Bone marrow (tissue), 2 donors: ENCODE measurements at places on chromosomes 1 and 21.

GRCh38 chr1:3780901-3781300 lies 8.4 kb downstream of the SMIM1 start:
- DNase-seq = no peak

- DNase-seq = no peak
These were observed 34.8 kb upstream of the CREG1 start for GRCh38 chr1:167588361-167588760.

GRCh38 chr1:44851308-44851707 lies 8.3 kb upstream of the PTCH2 start:
- DNase-seq = no peak

DNA sequence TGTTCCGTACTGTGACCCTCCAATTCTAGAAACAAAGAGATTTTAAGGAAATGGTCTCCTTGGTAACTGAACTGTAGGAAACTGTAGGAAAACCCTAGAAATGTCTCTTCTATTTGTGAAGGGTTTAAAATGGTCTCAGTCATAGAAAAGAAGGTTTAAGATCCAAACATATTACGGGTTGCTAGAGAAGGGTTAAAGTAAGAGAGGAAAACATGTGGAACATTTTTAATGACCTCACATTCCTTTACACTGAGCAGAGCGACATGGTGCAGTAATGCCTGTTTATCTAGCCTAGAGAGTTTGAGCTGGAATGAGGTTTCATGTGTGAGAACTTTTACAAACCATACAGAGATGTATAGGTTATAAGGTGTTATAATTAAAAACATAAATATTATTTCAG lies 36.9 kb upstream of the C1orf105 start:
- no peak for DNase-seq

GRCh38 chr1:38944547-38944946 lies 2.9 kb upstream of the RHBDL2 start:
- DNase-seq = no peak

DNA sequence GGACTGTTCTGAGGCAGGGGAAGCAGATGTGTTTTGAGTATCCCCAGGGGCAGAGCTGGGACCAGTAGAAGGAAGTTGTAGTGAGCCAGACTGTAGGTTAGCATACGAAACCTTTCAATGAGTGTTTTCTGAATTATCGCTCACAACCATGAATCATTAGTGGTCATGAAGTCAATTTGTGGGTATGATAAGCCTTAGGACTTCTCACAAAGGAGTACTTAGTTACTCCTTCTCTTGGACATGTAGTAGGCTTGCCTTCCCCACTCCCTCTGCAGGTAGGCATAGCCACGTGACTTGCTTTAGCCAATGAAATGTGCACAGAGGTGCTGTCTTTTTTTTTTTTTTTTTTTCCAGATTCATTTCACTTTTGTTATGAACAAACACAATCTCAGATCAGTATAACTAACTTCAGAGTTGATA lies 23.9 kb upstream of the FAAH start:
- peak; percentile 4 for DNase-seq

DNA sequence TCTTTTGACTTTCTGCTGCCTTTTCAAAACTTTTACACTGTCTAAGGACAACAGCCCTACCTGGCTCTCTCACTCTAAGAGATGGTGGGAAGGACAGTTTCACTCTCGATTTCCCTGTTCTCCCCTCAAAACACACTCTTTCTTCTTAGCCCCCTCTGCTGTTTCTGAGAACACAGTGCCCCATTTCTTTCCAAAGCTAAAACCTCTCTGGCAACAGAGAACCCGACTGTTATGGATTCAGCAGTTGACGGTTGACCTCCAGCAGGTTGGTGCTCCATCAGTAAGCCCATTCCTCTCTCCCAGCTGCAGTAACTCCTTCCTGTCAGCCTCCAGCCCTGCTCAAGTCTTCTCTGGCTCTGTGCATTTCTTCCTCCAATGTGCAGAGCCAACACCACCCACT lies 88.2 kb upstream of the ABCD3 start:
- no peak for DNase-seq

- DNase-seq = no peak
These were observed 24.2 kb upstream of the OSBPL9 start for GRCh38 chr1:51592711-51593110.

- no peak for DNase-seq
These were observed 243.7 kb upstream of the LYPLAL1 start for GRCh38 chr1:218930000-218930399.

GRCh38 chr1:84583648-84584047 lies 9.4 kb upstream of the CTBS start:
- no peak for DNase-seq

DNA sequence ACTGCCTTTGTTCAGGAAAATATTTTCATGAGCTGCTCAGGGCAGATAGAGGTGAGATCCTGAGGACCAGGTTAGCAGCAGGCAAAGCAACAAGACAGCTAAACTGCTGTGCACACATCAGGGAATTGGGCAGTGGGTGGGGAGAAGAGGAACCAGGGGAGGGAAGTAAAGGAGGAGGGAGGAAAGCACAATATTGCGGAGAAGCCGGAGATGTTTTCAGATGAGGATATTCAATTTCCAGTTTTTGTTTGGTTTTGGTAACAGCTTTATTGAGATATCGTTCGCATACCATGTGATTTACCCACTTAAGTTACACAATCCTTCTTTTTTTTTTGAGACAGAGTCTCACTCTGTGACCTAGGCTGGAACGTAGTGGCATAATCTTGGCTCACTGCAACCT lies 34.5 kb downstream of the EPHA10 start:
- no peak for DNase-seq

- no peak for DNase-seq
These were observed 926 bp downstream of the BLACAT1 start for GRCh38 chr1:205454903-205455335.

GRCh38 chr1:58809325-58810010 lies 25.6 kb upstream of the JUN start:
- DNase-seq = no peak

- DNase-seq = no peak
These were observed 80.3 kb downstream of the SSBP3 start for GRCh38 chr1:54325703-54326461.

DNA sequence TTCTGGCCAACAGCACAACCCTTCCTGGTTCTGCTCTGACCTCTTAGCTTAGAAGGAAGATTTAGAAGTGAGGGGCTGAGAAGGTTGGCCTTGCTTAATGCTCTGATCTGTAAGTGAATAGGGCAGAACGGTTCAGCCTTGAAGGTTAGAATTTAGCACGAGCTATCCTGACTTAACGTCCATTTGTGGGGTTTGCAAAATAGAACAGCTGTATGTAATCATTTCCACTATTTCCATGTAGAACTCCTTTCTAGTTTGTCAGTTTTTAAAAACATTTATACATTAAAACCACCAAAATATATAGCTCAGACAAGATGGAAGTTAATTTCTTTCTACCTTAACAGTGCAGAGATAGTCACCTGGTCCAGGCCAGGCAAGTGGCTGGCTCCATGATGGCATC lies 89.9 kb downstream of the TBX19 start:
- no peak for DNase-seq

- no peak for DNase-seq
These were observed 9.0 kb downstream of the TGFBR3 start for GRCh38 chr1:91876781-91877573.

DNA sequence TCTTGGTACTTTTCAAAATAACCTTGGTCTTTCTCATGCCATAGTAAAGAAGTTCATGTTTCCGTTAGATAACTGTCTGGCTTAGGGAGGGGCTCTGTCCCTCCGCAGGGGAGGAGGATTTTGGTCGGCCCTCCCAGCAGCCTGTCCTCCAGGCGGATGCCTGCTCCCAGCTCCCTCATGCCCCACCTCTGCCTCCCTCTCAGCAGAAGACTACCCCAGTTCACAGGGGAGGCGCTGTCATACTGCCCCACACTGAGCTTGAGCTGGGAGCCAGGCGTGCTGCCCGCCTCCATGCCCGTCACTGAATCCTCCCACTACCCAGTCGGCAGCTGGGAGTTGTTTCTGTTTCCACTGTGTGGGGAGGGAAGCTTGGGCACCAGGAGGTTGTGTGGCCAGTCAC lies 127.3 kb downstream of the CAMTA1 start:
- DNase-seq = no peak

- no peak for DNase-seq
These were observed 1.1 kb downstream of the LGALS8 start for GRCh38 chr1:236524895-236525184.

DNA sequence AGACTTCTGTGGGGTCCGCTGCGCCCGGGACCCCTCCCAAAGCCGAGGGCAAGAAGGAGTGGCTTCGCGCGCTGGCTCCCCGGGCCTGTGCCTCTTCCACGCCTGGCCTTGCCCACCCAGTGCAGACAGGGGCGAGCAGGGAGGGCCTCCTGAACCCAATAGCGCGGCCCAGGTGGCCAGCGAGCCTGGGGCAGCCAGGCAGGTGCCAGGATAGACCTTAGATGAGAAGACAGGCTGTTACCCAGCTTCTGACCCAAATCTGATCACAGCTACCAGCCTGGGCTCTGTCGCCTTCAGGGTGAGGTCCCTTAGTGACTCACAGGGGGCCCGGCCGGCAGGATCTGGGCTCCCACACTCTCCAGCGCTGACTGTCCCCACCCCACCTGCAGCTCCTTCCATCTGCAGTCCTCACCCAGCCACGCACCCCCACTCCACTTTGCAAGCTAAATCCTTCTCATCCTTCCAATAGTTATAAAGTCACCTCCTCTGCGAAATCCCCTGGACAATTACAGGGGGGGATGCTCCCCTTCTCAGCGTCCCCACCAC lies 9.6 kb downstream of the CLEC20A start:
- DNase-seq = no peak

DNA sequence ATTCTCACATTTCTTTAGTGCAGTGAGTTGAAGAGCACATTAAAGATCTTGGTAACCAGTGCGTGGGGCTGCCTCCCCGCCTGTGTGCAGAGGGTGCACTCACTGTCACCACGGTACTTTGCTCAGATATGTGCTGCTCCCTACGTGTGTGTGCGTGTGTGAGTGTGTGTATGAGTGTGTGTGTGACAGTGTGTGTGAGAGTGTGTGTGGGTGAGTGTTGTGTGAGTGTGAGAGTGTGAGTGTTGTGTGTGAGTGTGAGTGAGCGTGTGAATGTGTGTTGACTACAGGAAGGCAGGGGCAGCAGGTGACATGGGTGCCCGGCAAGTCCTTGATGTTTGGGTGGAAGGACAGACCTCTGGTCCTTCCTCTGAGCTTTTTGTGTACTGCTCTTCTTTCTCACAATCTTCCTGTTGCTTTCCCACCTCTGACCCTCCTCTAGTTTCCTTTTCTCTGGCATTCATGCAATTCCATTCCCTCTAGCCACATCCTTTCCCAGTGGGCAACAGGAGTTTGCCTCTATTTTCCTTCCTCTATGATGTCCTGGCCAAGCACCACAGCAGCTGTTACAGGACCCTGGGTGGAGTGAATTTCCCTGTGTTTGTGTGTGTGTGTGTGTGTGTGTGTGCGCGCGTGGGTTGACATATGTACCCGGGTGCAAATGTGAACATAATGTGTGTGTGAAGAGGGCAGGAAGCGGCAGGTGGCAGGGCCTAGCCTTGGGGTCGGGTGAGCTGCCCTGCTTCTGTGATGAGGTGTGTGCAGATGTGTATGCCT lies 19.8 kb downstream of the LHX4 start:
- no peak for DNase-seq
